ENCODE measurements at places on chromosomes 2 and 18.

DNA sequence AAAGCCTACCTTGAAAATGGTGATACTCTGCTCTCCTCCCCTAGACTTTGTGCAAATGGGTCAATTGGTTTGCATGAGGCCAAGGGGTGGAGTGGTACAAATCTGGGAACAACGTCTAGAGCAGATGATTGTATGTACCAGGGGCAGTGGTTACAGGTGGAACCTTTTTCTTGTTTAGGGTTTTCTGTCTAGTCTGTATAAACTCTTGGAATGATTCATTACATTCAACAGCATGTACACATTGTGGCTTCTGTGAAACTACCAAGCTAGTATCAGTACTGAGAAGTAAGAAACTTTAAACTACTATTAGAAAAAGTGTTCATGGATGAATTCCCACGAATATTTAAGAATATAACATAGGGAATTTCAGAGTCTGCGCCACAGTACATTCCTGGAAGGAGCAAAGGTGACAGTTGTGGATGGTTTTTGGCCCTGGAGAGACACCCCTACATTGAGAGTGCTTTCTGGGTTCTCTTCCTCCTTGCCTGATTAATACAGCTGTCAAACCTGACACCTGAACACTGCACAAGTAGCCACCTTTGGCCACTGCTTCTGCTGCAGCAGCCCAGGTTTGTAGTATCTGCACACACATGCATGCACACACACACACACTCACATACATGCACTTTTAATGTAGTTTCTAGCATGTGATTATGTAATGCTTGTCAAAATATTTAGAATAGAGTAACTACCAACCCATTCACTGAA, 30.0 kb downstream of the CFAP221 start:
- no peak for DNase-seq

- no peak for DNase-seq
Measured at GRCh38 chr2:44777537-44777936, 164.0 kb upstream of the SIX3 start.

- DNase-seq, result no peak
Measured at GRCh38 chr2:200761266-200761665, 50.4 kb upstream of the BZW1 start.

- no peak for DNase-seq
Measured at GRCh38 chr2:51697095-51697494, 665.2 kb upstream of the NRXN1 start.

DNA sequence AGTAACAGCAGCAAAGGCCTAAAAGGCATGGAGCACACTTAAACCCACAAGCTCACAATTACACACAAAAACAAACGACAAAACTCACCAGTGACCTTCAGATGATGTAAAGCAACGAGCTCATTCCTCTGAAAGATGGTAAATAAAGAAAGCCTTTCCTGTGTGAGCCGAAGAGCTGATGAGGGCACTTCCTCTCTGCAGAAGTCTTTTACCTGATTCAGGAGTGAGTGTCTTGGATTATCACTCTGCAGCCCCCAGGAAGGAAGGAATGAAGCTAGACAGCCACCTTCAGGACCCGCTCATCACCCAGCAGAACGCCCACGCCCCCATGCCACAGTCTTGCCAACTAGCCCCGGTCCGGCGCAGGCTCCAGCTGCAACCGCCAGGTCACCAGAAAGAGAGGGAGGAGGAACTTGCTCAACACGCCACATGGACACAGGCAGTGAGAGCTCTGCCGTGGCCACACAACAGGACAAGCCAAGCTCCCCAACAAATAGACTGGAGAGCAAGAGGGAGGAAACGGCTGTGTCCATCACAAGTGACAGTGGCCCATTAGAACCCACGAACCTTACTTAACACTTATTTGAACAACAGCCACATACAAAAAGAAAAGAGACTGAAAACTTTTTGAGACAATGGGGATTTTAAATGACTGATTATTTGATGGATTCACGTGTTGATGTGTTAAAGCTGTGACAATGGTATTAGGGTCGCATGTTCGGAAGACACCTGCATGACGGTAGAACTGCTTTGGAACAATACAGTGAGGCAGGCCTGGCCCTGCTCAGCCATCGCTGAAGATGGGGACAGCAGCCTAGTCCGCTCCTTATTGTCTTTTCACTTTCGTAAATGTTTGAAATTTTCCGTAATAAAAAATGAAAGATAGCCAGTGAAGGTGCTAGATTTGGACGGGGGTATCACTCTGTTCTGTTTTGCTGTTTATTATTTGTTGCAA, 127.3 kb downstream of the HDAC4 start:
- no peak for DNase-seq

All from vagina (tissue), 2 donors.